ENCODE measurements at places on chromosomes 4 and X.

GRCh38 chr4:4918067-4918466, 58.6 kb downstream of the MSX1 start:
- DNase-seq: no peak

DNA sequence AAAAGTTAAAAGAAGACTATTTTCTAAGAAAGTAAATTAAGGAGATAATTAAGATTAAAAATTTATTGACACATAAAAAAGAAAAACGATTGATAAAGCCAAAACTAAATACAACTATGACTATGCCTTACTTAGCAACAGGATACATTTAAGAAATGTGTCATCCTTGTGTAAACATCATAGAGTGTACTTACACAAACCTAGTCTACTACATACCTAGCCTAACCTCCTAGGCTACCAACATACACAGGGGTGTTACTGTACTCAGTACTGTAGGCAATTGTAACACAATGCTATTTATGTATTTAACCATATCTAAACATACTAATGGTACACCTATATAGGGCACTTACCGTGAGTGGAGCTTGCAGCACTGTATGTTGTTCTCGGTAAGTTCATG, 108.3 kb downstream of the ANXA10 start:
- no peak for DNase-seq

DNA sequence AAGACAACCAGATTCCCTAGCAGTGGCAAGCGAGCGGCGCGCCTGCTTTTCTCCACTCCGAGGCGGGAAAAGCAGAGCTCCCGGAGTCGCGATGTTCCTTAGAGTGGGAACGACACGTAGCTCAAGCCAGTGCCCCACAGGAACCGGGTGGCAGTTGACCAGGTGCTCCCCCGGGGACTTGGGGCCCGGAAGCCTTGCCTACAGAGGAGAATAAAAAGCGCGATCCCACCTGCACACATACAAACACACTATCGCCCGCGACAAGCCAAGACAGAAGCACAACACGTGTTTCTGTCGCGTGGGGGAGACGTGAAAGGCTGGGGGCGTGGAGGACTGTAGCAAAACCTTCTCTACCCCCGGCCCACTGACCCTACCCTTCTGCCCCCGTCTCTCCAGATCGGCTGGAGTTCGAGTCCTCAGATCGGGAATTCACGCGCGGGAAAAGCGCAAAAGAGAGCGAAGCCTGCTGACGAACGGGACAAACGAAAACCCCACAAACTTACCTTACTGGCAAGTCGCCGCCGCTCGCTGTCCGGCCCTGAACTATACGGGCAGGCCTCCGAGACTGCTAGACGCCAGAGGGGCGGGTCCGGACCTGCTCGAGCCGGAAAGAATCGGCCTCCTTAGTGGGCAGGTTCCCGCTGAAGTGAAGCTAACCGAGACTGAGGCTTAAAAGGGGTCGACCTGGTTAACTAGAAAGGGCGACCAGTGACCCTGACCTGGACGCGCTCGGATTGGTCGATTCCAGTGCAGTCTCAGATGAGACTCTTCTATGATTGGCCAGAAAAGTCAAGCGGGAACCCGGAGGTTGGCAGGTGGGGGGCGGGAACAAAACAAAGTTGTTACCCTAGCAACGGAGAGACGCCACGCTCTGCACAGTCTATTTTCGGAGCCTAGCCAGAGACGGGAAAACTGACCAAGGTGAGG, at the start of the genes DNAAF6 and NUP62CL:
TSS of gene DNAAF6 (plus strand) at position 842 of the 927 bp plus-strand sequence. CDS start 6,265 bp downstream, outside the sequence.
TSS of gene NUP62CL (minus strand) at position 664 of the 927 bp plus-strand sequence. CDS start 31,287 bp downstream, outside the sequence.
- DNase-seq: no peak

DNA sequence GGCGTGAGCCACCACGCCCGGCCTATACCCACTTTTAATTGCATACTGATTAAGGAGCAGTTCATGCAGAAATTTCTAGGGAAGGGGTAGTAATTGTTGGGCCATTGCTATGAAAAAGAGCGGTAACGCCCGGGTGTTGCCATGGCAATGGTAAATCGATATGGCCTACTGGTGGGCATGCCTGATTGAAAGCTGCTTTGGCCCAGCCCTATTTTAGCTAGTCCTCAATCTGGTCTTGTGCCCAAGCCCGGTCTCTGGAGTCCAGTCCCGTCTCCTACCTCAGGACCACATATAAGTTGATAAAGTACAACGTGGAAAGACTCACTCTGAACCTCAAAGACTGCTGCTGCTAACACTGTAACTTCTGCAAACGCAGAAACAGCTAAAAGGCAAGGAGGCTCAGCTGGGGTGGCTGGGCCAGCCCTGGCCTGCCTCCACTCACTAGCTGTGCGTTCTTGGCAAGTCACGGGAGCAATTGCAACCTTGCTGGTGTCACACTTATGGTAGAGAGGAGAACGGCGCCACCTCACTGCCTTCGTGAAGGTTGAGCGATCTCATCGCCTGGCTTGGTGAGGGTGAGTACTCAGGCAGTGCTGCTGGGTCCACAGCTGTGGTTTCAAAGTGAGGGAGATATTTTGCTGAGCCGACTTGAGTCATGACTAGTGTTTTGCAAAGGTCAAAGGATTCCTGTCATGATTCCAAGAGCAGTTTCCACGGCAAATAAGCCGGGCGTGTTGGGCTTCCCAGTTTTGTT, 57.0 kb upstream of the GRPEL1 start:
- no peak for DNase-seq

- no peak for DNase-seq
Measured at GRCh38 chr4:121182296-121182695, 18.2 kb upstream of the TNIP3 start.

DNA sequence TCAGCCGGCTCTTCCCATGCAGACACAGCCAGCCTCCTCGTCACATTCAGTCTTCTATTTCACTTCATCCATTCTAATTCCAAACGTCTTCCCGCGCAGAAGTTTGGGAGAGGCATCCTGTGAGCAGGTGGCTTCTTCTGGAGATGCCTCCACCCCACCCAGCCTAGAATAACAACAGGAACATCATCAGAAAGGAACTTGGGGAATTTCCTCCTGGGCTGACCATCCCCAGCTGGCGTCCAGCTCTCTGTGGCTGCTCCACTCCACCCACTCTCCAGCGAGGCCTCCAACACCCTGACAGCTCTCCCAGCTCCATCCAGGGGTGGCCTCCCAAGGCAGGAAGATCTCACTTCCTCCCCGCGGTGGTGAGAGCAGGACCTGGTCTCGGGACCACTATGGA, 5.5 kb upstream of the C4orf50 start:
- DNase-seq: no peak

DNA sequence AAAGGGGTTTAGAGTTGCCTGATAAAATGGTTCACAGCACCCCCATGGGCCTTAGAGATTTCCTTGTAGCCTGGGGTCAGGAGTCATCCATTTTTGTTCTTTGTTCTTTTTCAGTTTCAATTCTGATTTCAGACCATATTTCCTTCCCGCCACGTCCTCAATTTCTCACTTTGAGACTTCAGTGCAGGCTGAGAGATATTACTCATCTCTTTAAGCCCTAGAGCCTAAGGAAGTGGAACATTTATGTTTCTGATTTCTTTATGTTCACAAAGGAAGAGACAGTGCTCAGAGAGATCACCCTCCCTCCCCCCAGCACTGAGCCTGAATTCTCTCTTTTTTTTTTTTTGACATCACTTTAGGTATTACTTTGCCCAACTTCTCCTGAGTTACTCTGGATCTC, 56.3 kb downstream of the MSN start:
- DNase-seq: no peak

DNA sequence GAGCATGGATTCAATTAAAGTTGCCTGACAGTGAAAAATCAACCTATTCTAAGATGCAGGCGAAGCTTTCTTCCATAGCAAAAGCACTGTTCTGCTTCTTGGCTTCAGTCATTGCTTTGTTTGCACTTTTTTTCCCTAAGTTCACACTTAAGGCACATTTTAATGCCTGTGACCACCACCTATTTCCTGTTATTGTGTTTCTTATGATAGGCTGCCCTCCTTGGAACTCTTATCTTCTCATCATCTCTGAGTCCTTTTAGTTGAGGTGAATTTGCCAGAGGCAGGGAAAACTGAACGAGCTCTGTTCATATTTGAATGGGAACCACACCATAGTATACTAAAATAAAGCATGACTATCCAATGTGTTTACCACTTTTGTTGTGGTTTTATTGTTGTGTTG, 119.8 kb downstream of the SPCS3 start:
- no peak for DNase-seq

DNA sequence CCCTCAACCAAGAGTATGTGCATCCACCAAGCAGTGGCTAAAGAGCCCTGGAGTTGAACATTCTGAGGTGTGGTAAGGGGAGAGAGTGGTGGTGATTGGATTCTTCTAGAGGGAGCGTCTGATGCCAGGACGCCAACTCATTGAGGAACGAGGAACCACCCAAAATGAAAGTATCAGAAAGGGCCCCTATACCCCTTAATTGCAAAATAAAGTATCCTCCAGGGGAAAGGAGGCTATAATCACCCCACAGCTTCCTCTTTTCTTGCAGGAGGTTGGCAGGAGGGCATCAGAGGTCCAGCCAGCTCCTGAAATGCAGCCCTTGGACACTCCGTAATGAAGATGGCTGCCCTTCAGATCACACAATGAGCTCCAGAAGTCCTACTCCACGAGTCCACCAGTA, 5.3 kb upstream of the KIAA1210 start:
- no peak for DNase-seq
